ENCODE measurements at places on chromosomes 2 and 18.
A peak's percentile ranks its signal among the peaks of the same experiment; 100 is the strongest.

DNA sequence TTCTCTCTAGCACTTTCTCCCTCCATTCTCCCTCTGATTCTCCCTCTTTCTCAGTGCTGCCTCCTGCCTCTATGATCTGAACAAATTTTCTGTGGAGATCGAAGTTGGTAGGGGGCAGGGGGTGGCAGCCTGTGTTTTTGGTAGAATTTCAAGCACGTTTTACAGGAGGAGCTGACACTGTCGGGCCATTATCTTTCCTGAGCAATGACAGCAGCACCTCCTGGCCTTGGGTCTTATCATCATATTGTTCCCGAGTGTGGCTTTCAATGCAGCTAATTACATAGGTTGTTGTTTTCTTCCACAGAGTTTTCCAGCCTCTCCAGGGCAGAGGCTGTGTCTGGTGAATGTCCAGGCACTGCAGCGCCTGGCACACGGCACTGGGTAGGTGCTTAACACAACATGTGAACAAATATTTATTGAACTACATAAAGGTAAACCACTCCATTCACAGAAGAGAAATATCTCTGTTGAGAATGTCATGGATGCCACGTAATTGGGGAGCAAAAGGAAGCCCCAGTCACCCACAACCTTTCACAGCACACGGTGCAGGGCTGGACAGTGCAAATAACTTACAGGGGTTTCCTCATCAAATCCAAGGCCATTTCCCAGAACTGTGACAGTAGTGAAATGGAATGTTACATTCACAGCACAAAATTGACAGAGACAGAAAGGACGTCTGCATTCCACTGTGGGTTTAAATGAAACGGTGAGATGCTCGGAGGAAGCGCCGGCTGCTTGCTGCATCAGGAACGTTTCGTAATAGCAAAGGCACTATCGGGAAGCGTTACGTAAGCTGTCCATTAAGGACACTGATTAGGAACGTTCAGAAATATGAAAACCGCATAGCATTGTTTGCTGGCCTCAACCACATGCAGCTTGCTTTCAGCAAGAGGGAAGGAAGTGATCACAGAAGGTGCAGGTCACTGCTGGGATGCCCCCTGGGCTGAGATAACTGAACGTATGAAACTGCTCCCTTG lies 6.5 kb upstream of the KCNG2 start:
- DNase-seq, result no peak

DNA sequence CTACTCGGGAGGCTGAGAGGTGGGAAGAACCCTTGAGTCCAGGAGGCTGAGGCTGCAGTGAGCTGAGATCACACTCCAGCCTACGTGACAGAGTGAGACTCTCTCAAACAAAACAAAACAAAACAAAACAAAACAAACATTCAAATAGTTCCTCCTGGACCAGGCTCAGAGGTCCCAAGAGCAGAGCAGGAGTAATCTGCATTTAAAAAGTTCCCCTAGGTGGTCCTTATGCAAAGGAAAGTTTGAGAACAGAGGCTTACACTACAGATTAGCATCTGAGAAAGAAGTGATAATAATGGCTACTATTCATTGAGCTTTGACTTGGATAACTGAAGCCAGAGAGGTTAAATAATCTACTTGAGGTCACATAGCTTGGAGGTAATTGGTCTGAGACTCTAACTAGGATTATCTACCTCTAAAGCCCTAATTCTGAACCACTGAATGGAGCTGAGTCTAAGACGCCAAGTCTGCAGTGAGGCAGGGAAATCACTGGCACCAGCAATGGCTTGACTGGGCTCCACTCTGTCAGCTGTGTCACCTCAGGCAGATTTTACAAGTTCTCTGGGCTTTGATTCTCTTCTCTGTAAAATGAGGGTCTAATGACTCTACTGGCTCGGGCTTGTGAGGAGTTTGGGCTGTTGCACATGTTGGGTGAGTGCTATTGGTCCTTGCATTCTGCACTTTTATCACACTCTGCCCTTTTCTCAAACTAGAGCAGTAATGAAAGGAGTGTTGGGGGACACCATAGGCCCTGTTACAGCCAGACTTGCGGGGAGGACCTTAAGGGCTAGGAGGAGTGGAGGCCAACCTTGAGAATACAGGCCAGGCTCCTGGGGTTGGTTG lies 29.2 kb upstream of the DLX2 start:
- no peak for DNase-seq

DNA sequence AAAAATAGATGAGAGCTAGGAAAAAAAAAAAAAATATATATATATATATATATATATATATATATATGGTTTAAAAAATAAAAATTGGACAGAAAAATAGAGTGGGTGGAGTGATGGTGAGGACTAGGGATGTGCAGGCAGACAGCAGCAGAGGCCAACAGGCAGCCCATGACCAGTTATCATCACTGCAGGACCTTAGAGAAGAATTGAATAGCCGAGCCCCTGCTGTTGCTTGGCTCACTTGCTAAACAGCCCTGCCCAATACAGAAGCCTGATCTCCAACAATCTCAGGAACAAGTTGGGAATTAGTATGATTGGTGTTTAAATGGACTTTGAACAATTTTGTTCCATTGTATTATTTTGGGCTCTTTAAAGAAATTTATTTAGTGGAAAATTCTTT lies 967.5 kb upstream of the PIK3C3 start:
- DNase-seq, result no peak

DNA sequence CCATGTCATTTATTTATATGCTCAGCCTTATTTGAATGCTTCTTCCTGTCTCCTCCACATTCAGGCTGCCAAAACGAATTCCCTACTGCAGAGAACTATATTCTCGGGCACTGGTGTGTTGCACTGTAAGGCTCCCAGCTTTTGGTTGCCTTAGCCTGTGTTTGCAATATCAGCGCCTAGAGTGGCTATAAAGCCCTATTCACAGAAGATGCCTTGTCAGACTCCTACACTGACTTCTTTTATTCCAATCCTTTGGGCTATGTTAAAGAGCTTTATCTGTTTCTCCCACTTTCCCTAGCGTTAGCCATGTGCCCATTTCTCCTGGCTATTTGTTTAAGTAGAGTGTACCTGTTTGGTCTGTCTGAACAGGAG lies 62.4 kb upstream of the EHBP1 start:
- no peak for DNase-seq

DNA sequence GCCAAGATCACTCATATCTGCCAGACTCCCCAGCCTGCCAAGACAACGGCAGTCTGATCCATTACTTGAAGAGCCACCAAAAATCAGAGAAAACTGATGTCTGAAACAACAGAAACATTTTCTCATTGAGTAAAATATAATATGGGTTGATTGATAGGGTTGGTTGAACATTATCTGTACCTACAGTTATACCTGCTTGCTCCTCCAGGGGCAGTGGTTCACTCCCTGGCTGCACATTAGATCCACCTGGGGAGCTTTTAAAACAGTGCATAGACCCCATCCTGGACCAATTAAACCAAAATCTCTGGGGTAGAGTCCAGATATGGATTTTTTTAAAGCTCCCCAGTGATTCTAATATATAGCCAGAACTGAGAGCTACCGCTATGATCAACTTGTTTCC lies 43.6 kb upstream of the SLC14A2 start:
- DNase-seq, result no peak

GRCh38 chr2:168215813-168216212 lies 31.6 kb downstream of the STK39 start:
- no peak for DNase-seq

DNA sequence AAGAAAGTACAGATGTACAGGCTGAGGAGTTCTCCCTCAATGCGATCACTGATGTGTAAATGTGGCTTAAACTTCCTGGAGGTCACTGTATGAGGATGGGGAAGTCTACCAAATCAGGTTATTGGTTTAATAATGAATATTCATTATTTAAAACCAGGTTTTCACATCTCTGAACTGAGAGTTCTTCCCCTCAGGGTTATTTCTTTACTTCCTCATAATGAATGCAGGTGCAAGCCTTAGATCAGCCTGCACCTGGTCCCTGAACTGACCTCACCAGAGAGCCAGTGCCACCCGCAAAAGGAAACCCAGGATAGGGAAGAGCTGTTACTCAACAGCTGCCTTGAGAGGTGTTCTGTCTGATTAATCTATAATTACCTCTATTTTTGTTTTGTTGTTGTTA lies 369.0 kb downstream of the EPHA4 start:
- DNase-seq, result no peak

DNA sequence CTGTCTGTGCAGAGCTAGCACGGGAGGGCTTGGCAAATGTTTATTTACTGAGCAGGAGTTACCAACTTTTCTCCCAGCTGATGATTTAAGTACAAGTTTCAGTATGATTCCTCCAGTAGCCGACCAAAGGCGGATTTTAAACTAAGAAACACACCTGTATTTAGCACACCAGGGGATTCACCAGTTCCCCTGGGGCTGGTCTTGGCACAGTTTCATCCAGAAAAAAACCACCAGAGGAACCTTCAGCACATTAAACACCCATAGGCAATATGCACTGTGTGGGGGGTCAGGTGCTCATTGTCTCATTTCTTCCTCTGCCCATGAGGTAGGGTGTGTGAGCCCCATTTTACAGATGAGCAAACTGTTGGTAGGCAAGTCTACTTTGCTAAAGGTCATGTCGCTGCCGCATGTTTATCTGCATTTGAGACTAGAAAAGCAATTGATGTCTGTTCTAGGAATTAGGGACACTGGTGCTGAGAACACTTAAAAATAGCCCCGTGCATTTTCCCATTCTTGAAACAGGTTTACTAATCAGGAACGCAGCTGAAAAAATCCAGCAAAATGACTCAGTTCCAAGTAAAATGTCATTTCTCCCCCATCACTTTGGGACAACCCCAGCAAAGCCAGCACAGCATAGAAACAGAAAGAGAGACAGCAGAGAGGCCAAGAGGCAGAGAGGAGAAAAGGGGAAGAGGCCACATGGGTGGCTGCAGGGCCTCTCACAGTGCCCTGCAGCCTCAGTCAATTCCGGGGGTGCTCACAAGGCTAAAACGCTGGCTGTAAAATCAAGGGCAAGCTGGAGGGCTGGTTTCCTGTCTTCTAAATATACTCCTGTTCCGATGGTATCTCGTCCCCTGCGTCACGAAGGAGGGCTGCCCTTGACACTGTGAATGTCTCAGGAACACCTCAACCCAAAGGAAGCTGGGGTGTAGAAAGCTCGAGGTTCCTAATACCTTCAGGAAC lies 166.8 kb upstream of the ID2 start:
- peak; percentile 75 for DNase-seq

GRCh38 chr18:32380559-32380958 lies 90.1 kb downstream of the GAREM1 start:
- DNase-seq, result no peak

- DNase-seq, result no peak
These were observed 102.1 kb downstream of the SNTG2 start for GRCh38 chr2:1052771-1053191.

DNA sequence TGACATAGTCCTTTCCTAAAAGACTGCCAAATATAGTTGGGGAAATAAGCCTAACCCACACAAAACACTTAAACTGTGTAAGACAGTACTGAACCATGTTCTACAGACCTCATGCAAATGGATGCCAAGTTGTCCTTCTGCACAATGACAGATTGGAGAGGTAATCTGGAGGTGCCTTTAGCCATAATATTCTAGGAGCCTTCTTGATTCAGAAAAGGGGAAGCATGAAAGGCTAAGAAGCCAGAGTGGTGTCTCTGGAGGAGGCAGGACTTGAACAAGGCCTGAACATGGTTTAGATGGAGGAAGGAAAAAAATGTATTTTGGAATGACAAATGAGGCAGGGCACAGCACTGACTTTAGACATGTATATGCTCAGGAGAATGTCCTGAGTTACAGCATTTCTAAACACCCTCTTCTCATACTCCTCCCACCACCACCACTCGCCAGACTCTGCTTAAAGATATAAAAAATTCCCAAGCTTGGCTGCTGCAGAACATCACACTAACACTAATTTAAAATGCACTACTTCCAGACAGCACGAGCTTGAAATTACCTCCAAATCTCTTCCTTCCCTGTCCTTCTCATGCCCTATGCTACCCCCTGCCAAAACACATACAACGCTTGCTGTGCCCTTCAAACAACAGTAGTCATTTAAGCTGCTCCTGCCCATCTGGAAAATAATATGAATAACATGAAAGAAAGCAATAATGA lies 110.4 kb downstream of the ANKRD44 start:
- no peak for DNase-seq

GRCh38 chr2:136389809-136390208 lies 271.9 kb upstream of the CXCR4 start:
- no peak for DNase-seq

DNA sequence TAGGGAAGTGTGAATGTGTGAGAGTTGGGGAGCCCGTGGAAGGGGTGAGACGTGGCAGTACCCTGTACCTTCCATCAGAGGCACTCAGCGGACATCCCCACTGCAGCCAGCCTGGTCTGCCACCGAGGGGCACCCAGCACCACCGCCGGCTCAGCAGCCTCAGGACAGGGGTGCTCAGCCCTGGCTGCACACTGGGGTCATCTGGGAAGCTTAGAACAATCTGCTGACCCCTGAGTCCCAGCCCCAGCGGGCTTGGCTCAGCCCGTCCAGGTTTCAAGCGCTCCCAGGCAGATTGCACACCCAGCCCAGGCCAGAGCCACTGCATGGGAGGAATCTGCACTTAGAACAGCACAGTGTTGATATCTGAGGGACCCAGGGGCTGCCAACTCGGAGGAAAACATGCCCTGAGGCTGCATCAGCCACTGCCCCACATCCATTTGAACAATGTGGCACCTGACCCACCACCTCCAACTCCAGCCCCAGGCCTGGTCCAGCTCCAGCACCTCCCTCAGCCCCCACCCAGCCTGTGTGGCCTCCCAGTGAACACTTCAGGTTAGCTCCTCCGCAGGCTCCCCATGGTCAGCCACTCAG lies 147.1 kb upstream of the OTOS start:
- DNase-seq, result no peak

DNA sequence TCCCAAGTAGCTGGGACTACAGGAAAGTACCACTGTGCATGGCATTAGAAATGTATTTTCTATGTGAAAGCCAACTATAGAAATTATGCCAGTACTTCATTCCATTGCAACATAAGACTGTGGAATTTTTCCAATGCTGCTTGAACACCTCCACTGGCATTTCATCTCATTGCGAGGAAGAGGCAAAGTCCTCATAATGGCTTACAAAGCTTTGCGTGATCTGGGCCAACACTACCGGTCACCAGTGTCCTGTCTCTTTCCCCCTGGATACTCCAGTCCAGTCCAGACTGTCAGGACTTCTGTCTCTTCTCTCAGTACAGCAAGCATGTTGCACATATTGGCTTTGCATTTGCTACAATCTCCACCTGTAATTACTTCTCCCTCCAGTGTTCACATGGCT lies 223.5 kb downstream of the GPD2 start:
- DNase-seq, result no peak

- no peak for DNase-seq
These were observed 106.9 kb upstream of the ITGB6 start for GRCh38 chr2:160306985-160307384.

GRCh38 chr2:40831321-40831873 lies 379.5 kb upstream of the SLC8A1 start:
- DNase-seq, result no peak

GRCh38 chr2:27198627-27199026 lies 13.2 kb upstream of the ATRAID start:
- no peak for DNase-seq

Data from stimulated activated CD8-positive, alpha-beta memory T cell treated with anti-CD3 and anti-CD28 coated beads, Interleukin-4, amount 100 ng/mL, for 48 hours (primary cell).